GM12891 (cell line): ENCODE measurements at places on chromosomes 3 and 15.

- no peak for DNase-seq
Measured at GRCh38 chr3:99638167-99638948, at the start of gene COL8A1. TSS of gene COL8A1 (plus strand) at chr3:99638594. CDS start at chr3:99790683, 152,089 bp downstream.

DNA sequence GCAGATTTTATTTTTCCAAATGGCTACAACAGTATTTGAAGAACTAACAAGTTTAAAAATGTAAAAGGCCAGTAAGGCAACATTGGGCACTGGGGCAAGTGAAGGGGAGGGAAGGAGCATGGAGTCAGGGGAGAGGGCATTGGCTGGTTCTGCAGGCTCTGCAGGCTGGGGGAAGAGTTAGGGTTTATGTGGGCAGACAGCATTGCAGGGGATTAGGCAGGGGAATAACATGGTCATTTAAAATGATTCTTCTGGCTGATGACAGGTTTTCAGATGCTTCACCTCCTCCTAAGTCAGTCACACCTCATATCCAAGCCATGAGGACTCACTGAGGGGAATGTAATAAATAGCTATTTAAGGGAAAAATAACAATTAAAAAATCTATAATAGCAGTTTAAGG, 52.6 kb downstream of the BTD start:
- no peak for DNase-seq

DNA sequence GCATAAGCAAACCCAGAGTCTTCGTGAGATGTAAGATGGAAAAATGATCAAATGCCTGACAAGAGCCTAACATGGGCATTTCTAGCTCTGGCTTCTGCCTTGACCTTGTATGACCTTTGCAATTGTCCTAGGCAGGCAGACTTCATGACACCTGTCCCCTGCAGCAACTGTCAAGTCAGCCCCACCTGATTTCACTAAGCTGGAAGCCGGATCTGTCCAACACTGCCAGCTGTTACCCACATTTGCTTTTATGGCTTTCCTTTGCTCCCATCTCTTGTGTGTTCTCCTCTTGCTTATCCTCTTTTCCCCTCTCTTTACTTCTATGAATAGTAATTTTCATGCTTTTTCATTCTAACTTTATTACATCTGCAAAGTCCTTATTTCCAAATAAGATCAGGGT, 48.5 kb upstream of the TNIK start:
- no peak for DNase-seq

DNA sequence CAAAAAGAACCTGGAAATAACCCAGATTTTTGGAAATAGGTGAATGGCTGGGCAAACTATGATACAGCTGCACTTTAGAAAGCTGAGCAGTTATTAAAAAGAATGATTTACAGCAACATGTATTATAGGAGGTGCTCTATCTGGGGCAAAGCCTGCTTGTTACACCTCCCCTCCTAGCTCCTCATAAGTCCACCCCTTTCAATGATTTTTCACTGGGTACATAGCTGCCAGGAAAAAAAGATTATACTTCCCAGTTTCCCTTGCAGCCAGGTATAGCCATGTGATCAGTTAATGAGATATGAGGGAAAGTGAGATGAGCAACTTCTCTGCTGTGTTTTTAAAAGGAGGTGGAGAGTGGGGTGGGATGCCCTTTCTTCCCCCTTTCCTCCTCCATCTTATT, 97.7 kb downstream of the CHST2 start:
- DNase-seq = no peak

- DNase-seq = no peak
Measured at GRCh38 chr3:197595470-197596185, 39.9 kb upstream of the BDH1 start.

DNA sequence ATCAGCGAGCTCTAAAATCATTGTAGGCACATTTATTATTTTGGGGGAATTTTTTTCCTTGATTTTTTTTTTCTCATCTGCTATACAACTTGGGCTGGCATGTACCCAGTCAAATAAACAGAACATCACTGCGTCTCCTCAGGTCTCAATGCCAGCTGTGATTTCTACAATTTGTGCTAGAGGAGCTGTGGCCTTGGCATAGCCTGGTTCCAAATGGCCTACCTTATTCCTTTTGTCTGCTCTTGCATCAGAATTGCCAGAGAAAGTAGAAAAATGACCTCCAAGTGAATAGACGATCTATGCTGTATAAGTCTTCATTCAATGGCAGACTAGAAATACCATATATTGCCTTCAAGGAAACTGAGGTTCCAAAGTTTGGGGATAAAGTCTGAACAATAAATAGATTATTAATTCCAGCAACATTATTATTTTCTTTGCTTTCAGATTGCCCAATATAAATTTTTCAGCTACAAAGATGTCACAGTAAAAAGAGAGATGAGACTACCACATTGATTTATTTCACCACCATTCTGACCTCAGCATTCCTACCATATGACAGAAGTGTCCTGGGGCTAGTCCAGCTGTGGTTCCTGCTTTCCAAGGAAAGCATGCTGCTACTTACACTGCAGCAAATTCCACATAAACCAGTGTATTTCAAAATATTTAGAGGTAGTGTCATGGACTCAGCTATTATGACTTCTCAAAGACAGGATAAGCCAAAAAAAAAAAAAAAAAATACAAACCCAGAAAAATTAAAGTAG, 493.9 kb upstream of the ZNF385D start:
- DNase-seq = no peak

GRCh38 chr3:141422961-141423582, 54.8 kb downstream of the ZBTB38 start:
- DNase-seq = no peak

DNA sequence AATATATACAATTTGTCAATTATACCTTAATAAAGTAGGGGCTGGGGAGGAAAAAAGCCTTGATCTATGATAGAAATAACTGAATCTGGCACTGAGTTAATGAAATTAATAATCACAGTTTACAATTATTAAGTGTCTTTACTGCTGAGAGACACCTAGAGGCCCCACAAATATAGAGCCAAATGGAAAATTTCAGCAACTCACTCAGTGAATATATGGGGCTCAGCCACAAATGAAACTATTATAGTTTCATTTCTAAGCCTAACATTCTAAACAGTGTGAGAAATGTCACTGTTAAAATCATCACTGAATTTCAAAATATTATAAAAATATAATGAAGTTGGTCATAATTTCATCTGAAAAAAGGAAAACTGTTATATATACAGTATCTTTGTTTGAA, 40.3 kb downstream of the GNB4 start:
- no peak for DNase-seq

DNA sequence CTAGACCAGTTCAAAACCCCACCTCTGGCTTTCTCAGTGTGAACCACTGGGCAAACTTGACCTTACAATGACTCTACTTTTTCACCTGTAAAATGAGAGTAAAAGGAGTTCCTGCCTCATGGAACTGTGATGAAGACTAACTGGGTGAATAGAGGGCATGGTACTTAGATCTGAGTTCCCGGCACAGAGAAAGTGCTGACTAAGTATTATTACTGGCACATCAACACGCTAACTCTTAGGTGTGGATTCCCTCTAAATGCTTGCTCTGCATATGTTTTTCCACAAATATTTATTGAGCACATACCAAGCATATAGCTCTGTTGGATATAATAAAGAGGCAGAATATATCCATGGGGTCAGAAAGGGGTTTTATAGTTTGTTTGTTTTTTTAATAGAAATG, 437.8 kb downstream of the MAGI1 start:
- DNase-seq = no peak

- DNase-seq = no peak
Measured at GRCh38 chr3:38515367-38515766, 19.2 kb downstream of the EXOG start.

- no peak for DNase-seq
Measured at GRCh38 chr15:29130951-29131839, 138.4 kb downstream of the NSMCE3 start.

GRCh38 chr15:43774062-43774461, 2.7 kb downstream of the ELL3 start:
- no peak for DNase-seq

GRCh38 chr3:12395349-12396012, 88.8 kb upstream of the TSEN2 start:
- DNase-seq = peak; percentile 25

- no peak for DNase-seq
Measured at GRCh38 chr3:48468329-48468731, 21.8 kb downstream of the ATRIP start.

- no peak for DNase-seq
Measured at GRCh38 chr15:95922431-95922830, 408.1 kb upstream of the NR2F2 start.

- DNase-seq = no peak
Measured at GRCh38 chr3:14490831-14491230, 49.3 kb downstream of the GRIP2 start.

DNA sequence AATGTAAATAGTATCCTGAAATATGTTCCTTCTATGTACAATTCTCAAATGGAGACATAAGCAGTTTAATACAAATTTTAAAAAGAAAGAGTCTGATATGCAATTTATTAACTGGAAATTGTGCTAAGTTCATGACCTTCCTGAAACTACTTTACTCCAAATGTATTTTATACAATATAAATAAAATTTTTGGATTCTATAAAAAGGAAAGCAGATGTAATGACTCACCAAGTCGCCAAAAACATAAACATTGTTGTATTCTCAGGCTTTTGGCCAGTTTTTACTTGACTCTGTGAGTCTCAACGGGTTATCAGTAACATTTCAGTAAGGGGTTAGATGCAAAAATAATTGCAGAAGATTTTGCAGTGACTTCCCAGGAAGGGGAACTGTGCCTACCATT, 948.2 kb downstream of the EPHA3 start:
- no peak for DNase-seq

- no peak for DNase-seq
Measured at GRCh38 chr3:46695177-46695961, 1.9 kb upstream of the ALS2CL start.

DNA sequence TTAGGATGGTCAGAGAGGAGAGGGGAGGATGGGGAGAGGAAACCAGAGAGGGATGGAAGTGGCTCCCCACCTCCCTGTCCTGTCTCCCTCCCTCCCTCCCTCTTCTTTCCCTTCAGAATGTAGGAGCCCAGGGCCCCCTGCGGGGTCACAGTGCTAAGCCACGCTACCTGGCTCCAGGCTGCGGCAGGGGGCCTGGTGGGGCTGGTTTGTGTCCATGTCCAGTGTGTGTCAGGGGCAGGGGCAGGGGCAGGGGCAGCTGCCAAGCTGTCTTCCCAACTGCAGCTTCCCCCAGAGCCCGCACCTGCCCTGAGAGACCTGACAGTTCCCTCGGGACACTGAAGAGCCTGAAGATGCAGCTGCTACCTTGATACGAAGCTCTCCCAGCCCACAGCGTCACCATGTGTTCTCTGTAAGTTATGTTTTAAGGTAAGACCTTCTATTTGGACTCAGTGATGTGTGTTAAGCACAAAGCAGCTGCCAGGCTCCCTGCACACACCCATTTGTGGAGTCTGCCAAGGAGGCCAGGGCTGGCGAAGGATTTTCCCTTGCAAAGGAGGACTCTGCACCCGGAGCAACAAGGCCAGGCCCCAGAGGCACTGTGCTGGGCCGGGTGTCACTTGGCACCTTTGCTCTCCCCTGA, 121.8 kb upstream of the SMAD3 start:
- no peak for DNase-seq

DNA sequence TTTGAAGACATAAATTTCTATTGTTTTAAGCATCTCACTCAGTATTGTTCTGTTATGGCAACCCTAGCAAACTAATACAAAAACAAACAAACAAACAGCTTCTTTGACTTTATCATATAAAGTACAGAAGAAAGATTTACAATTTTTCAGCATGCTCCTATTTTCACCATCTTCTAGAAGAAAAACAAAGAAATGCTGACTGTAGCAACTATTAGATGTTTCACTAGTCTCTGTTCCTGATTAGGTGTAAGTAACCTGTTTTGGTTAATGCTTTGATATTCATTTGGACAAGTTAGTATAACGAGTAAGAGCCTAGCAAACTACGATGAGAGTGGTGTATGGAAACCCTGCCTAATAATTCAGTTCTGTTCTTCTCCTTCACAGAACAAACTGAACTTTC, 478.5 kb downstream of the NAALADL2 start:
- no peak for DNase-seq

GRCh38 chr3:37559461-37559860, 302.2 kb upstream of the CTDSPL start:
- no peak for DNase-seq

DNA sequence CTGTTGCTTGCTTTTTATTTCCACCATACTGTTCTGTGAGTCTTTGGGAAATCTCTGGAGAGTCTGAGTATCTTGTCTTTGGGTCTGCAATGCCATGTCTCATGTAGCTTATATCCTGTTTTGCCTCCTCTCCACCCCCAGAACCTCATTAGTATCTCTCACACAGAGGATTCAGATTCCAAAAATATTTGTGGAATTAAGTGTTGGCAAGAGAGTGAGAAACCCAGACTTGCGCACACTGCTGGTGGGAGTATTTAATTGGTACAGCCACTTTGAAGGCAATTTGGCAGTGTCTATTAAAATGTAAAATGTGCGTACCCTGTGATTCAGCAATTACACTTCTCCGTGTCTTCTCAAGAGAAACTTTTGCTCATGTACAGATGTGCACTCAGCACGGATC, 68.6 kb downstream of the ZNF621 start:
- DNase-seq = no peak
